Testis (tissue), 5 donors: ENCODE measurements at places on chromosomes 5 and 9.

DNA sequence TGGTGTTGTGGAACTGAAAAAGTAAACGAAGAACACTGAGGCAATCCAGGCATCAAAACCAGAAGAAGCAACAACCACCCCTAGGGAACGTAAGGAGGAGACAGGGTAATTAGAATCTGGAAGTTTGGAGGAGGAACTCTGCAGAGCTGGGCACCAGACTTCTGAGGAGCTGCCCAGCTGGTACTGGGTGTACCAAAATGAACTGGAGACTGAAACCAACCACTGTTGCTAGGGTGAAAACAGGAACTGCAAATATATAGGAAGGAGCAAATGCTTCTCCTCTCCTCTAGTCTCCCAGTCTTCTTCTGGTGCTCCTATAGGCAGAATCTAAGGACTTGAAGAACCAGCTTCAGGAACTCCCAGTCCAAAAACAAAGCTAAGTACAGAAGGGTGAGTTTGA lies 189.8 kb downstream of the ELAVL2 start:
- DNase-seq, result no peak

DNA sequence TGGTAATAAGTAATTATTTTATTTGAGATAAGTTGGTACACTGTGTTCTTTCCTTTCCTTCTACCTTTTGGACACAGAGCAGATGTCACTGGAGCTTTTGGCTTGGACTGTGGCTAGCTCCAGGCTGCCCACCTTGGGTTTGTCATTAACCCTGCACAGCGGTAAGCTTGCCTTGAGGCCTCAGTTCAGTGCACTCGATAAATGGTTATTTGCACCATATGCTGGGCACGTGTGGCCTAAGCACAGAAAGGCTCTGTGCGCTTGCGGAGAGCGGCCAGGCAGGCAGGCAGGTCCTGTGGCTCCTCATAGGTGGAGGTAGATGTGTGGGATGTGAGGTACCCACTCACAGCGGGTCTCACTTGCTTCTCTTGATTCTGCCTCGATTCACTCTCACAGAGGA lies 30.0 kb upstream of the TENT4A start:
- no peak for DNase-seq

DNA sequence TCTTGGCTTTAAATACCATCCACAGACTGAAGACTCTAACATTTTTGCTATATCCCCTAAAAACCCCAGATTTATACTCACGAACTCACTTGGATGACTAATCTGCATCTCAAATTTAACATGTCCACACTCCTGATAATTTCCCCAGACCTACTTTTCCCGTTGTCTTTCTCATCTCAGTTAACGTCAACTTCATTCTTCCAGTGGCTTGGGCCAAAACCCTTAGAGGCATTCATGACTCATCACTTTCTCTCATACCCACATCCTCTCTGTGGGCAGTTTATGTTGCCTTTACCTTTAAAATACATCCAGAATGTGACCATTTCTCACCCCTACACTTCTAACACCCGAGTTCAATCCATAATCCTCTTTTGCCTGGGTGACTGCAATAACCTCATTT lies 96.7 kb downstream of the EDIL3 start:
- DNase-seq, result no peak

DNA sequence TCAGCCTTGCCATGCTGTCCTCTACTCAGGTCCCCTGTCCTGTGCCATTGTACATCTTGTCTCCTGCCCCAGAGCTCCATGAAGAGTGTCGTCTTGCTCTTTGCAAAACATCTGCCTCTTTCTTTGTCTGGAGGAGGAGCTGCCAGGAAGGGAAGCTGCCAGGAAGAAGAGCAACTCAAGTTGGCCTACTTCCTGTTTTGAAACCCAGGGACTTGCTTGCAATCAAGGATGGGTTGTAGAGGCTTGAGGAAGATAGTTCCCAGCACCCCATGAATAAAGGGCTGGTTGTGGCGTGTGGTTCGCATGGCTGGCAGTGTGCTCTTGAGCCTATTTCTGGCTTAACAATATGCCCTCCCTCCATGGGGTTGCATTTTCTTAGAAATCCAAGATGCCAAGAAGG lies 53.0 kb upstream of the CPEB4 start:
- DNase-seq, result no peak

GRCh38 chr9:100492952-100493351 lies 20.0 kb downstream of the TMEFF1 start:
- no peak for DNase-seq

- DNase-seq, result peak; percentile 15
Measured at GRCh38 chr5:1510631-1511030, 13.1 kb downstream of the LPCAT1 start.

- no peak for DNase-seq
Measured at GRCh38 chr5:174980952-174981351, 256.6 kb downstream of the MSX2 start.
